Camera-type eye (tissue), 1 donor: ENCODE measurements at places on chromosomes 16 and 17. TPM values are rescaled to one million over a fixed set of nuclear protein-coding genes. Genes with fewer than 3 reads are reported as not detected.

Gene NUDT7
- total RNA-seq = 8.3 TPM

Gene RNF222
- not detected for total RNA-seq

Gene HASPIN
- total RNA-seq = 1.8 TPM

Gene MSI2
- total RNA-seq = 166 TPM

Gene RNF43
- total RNA-seq = 4.8 TPM

Gene MYL11
- 194 TPM for total RNA-seq

Gene HCRT
- total RNA-seq = 1.4 TPM

Gene NUPR1
- 2.5 TPM for total RNA-seq

Gene HS3ST3A1
- 22.7 TPM for total RNA-seq

Gene SAP30BP
- total RNA-seq = 109 TPM

Gene TMEM235
- 1.8 TPM for total RNA-seq

Gene RRAD
- total RNA-seq = 52.9 TPM

Gene ACTG1
- total RNA-seq = 5,635 TPM

Gene CHAD
- total RNA-seq = 1.4 TPM

Gene TMEM88
- total RNA-seq = 4.4 TPM

Gene KRT33A
- total RNA-seq = not detected

Gene KRTAP1-1
- not detected for total RNA-seq

Gene SLC12A3
- total RNA-seq = not detected

Gene LPCAT2
- total RNA-seq = 32.5 TPM

Gene CD300E
- not detected for total RNA-seq

Gene ALOXE3
- not detected for total RNA-seq

Gene B9D1
- 28.5 TPM for total RNA-seq

Gene ASPHD1
- 4.8 TPM for total RNA-seq

Gene NT5C3B
- total RNA-seq = 70.3 TPM

Gene ATP2C2
- 2.1 TPM for total RNA-seq

Gene PRR35
- 2.0 TPM for total RNA-seq

Gene TBX4
- not detected for total RNA-seq
